ENCODE measurements at places on chromosomes 11 and 22.
A peak's percentile ranks its signal among the peaks of the same experiment; 100 is the strongest.

- DNase-seq, result no peak
Measured at GRCh38 chr11:10125522-10126133, 168.4 kb downstream of the SBF2 start.

DNA sequence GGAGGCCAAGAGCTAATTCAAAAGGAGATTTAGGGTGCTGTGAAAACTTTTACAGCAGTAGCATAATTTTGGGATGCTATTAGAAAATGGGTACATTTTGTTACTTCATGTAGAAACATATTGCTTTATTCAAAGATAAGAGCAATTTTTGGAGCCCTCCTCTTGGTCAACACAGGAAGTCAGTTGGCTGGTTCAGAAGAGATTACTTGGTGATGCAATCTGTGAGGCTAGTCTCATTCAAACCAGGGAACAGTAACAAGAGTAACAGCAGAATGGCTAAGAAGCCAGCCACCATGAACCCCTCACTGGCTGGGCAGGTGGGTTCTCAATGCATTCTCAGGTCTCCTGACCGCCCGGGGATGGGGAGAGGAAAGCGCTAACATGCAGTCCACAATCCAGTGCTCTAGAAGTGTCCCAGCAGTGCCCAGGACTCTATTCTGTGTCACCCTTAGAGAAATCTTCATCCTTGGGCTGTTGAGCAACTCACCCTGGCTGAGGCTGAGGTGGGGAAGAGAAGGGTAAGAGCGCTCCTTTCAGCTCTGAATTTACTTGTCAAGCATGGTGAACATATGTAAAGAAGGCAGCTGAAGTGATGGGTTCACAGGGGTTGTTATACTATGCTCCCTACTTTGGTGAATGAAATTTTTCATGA, 262.2 kb upstream of the UBASH3B start:
- DNase-seq, result peak; percentile 3

GRCh38 chr11:11076276-11076675, 218.4 kb upstream of the ZBED5 start:
- DNase-seq, result no peak

GRCh38 chr22:26672590-26673468, 15.4 kb downstream of the MIAT start:
- DNase-seq, result peak; percentile 96

GRCh38 chr11:14179116-14179820, 179.7 kb downstream of the RRAS2 start:
- no peak for DNase-seq

GRCh38 chr11:3783611-3784010, 13.7 kb downstream of the NUP98 start:
- DNase-seq, result peak; percentile 61

- no peak for DNase-seq
Measured at GRCh38 chr11:104700609-104701008, 197.7 kb downstream of the CASP12 start.

- no peak for DNase-seq
Measured at GRCh38 chr22:23088199-23088604, 17.9 kb downstream of the GNAZ start.

DNA sequence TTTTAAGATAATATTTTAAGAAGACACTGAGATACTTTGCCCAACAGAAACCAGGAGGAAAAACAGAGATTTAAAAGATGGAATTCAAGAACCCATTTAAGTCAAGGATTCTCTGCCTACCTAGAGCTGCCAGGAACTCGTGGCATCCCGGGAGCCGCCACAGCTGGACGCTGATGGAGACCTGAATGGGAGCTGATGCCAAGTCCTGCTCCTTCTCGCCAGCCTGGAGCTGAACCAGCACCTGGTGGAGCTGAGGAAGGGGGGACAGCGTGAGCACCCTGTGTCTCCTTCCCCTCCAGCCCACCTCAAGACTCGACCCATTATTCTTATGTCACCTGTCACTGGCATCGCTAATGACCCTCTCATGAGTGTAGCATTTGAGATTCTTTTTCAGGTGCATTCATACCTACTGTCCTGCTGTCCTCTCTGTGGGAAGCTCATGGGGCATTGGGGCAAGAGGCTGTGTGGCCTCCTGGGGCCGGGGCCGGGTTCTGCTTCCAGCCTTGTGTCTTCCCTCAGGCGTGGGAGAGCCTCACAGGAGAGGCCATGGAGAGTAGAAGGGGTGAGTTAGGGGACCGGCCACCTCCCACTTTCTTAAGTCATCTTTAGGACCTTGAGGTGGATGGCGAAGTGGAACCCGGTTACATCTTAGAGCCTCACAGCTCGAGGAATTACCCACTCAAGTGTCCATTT, 70.8 kb upstream of the PITPNB start:
- DNase-seq, result no peak

- DNase-seq, result peak; percentile 84
Measured at GRCh38 chr11:111938687-111939160, 1.6 kb downstream of the DIXDC1 start.

Measured in inflammatory macrophage treated with lipopolysaccharide for 1 hour (primary cell).